ENCODE measurements at places on chromosomes 12 and 14.

DNA sequence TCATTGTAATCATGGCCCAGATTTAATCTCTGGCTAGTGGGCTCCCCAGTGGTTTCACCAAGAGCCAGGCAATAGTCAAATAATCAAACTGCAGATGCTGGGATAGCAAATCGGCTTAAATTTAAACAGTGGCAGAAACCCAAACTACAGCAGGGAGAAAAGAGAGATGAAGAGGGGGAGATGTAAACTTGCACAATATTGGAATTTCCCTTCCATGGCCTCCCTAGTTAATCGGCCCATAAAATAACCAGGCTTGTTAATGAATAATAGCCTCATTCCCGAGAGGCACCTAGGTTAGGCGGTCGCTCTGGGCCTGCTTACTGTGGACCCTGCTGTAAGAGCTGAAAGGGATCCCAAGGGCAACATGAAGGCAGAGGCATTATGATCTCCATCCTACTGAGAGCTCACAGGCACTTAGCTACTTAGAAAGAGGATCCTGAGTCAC, 116.2 kb downstream of the NUAK1 start:
- DNase-seq: no peak

DNA sequence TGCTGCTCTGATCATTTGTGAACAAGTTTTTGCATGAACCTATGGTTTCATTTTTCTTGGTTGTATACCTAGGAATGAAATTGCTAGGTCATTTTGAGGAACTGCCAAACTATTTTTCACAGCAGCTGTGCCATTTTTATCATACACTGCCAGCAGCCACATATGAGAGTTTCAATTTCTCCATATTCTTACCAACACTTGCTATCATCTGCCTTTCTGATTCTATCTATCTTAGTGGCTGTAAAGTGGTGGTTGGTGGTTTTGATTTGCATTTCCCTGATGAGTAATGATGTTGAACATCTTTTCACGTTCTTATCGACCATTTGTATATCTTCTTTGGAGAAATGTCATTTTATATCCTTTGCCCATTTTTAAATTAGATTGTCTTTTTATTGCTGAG, 146.1 kb downstream of the C12orf75 start:
- DNase-seq: no peak

GRCh38 chr12:107843351-107844311, 69.1 kb downstream of the ASCL4 start:
- DNase-seq: no peak

DNA sequence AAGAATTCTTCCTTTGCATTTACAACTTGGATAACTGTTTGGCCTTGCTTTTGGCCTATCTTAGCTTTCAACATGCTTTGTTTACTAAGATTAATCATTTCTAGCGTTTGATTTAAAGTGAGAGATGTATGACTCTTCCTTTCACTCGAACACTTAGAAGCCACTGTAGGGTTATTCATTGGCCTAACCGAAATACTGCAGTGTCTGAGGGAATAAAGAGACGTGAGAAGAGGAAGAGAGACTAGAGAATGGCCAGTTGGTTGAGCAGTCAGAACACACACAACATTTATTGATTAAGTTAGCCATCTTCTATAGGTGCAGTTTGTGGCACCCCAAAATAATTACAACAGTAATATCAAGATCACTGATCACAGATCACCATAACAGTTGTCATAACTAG, 62.3 kb upstream of the CCDC175 start:
- no peak for DNase-seq

Data from naive thymus-derived CD4-positive, alpha-beta T cell (primary cell).